CD4-positive, alpha-beta T cell (primary cell): ENCODE measurements at places on chromosomes 1 and 21. TPM values are rescaled to one million over a fixed set of nuclear protein-coding genes. Genes with fewer than 3 reads are reported as not detected.

- no peak overlapping the region for H3K27ac ChIP-seq
- no peak for DNase-seq
- H3K36me3 ChIP-seq, result no peaks in the 10 kb centered on the region
- H3K4me1 ChIP-seq, result peaks cover 8% of the 10 kb centered on the region
These were observed 7.7 kb upstream of the HLCS start for GRCh38 chr21:36973986-36974850.

The OR6N1 gene
- total RNA-seq, result not detected

DNA sequence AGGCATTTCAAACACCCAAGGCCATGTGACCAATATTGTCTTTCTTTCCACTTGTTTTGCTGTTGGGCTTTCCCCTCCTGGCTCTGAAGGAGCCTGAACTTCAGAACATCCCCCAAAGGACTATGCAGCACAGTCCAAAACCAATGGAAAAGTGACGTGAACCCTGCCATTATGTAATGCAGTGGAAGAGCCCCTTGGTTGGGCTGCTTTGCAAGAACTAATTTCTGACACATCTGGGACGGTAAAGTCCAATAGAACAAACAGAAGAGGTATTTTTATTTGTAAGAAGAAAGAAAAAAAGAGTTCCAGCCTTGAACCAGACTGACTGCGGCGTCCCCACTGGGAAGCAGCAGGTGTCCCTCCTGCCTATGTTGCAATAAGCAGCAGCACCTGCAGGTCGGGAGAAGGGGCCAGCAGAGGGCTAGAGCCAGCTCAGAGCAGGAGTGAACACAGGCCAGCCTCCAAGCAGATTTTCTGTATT is 116.7 kb downstream of the CDC7 start:
- no peaks in the 10 kb centered on the region for H3K36me3 ChIP-seq
- no peak overlapping the region for H3K4me3 ChIP-seq
- H3K27ac ChIP-seq, result no peak overlapping the region
- H3K27me3 ChIP-seq, result no peaks in the 10 kb centered on the region

DNA sequence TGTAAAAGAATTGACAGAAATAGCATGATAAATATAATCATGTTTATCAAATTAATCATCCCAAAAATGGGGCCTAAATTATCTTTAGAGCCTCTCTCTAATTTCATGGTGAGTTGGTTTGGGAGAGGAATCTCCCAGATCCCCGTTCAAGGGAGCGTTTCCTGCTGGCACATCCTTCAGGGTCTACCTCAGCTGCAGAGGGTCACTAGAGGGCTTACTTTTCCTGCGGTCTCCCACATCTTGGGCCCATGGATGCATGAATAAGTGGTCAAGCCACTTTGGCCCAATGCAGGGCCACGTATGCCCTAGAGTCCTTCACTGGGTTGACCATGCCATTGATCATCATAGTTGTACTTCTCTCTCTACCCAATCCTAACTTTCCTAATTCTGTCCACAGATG is 164.1 kb downstream of the USP25 start:
- H3K4me3 ChIP-seq, result no peak overlapping the region
- no peaks in the 10 kb centered on the region for H3K36me3 ChIP-seq
- H3K4me1 ChIP-seq, result no peaks in the 10 kb centered on the region
- DNase-seq, result no peak
- H3K27me3 ChIP-seq, result no peaks in the 10 kb centered on the region
- no peak overlapping the region for H3K27ac ChIP-seq

The SPRR2F gene
- not detected for total RNA-seq

- no peak for DNase-seq
- H3K36me3 ChIP-seq, result peaks cover 51% of the 10 kb centered on the region
- no peak overlapping the region for H3K27ac ChIP-seq
- no peaks in the 10 kb centered on the region for H3K4me1 ChIP-seq
- no peak overlapping the region for H3K4me3 ChIP-seq
These were observed 10.6 kb downstream of the PCNT start for GRCh38 chr21:46334351-46335140.

DNA sequence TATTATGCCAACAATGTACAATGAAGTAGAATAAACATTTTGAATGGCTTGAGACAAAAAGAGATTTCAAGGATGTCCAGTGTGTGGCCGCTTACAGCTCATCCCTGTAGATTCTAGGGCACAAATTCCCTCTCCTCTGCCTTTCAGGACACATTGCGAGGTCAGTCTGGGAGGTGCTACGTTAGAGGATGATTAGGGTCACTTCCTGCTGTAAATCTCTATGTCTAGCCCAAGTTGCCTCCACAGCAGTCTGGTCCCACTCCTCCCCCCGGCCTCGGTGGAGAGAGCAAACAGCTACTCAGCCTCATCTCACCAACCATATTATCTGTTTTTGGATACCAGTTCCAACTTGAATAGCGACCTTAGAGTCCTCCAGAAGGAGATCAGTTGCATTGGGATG is 17.0 kb downstream of the KCNJ10 start:
- H3K36me3 ChIP-seq, result no peaks in the 10 kb centered on the region
- H3K27ac ChIP-seq, result no peak overlapping the region
- peaks cover 12% of the 10 kb centered on the region for H3K27me3 ChIP-seq

DNA sequence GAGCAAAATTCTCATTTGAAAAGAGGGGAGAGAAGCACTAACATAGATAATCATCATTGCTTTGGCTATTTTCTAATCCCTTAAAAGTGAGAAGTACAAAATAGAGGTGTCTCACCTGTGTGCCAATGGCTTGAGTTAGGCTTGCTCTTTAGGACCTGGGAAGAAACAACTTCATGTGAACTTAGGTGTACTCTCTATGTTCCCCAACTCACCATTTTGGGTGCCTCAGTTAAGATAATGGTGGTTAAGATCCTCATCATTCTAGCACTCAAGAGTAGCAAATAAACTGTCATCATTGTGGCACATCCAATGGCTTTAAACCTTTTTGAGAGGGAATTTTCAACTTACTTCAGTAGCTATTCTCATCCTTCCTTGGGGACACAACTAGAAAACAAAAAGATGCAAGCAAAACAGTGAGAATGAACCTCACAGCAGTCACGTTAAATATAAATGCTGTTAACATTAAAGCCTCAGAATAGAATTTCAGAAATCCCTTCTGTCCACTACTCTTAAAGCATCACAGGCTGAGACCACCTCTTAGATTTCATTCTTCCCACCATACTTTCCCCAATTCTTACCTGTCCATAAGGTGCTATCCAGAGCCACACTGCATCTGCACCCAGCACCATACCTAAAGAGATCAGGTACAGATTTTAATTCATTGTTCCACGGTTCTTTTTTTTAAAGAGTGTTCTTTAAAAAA is 1.2 kb downstream of the GAS5 start:
- peak overlapping the region; percentile 96 for H3K27ac ChIP-seq
- peaks cover 54% of the 10 kb centered on the region for H3K36me3 ChIP-seq
- peaks cover 54% of the 10 kb centered on the region for H3K4me1 ChIP-seq
- H3K27me3 ChIP-seq, result no peaks in the 10 kb centered on the region
- H3K4me3 ChIP-seq, result peak overlapping the region; percentile 90

- DNase-seq, result no peak
- H3K36me3 ChIP-seq, result peaks cover 34% of the 10 kb centered on the region
- H3K4me3 ChIP-seq, result no peak overlapping the region
These were observed 56.5 kb upstream of the ZNF326 start for GRCh38 chr1:89938171-89939055.

The S100A12 gene
- total RNA-seq, result 4.0 TPM

DNA sequence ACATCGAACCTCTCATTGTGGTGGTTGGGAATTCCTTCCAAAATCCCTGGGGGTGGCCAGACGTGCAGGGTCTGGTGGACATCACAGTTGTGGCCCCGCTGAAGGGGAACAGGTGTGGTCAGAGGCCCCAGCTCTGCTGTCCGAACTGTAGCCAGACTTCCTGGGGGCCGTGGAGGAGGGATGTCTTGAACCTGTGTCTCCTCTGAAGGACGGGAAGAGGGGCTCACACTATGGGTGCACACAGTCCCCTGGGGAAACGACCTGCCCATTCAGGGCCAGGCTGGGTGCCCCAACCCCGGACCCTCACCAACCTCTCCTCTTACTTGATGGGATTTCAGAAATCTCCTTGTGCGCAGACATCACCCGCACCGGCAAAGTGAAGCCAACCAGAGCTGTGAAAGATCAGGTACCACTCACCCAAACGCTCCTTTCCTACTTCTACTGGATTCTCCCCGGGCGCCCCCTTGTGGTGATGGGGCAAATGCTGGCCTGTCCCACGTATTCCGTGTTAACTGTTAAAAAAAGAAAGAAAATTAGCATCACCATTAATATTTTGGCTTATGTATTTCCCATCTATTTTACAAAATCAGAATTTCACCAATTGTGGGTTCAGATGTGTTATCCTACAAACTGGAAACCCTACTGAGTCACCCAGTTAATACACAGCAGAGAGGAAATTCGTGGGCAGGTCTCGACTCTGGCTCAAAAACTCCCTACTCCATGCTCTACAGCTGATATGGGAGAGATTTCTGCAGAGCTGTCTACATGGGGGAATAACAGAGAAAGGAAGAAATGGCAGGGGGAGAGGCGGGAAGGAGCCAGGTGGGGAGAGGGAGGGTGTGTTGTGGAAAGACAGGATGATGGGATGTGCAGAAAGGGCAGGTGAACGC is 28.1 kb downstream of the PADI4 start:
- no peak overlapping the region for H3K4me3 ChIP-seq
- H3K36me3 ChIP-seq, result no peaks in the 10 kb centered on the region
- peaks cover 3% of the 10 kb centered on the region for H3K27me3 ChIP-seq
- peaks cover 3% of the 10 kb centered on the region for H3K4me1 ChIP-seq
- peak; percentile 61 for DNase-seq

DNA sequence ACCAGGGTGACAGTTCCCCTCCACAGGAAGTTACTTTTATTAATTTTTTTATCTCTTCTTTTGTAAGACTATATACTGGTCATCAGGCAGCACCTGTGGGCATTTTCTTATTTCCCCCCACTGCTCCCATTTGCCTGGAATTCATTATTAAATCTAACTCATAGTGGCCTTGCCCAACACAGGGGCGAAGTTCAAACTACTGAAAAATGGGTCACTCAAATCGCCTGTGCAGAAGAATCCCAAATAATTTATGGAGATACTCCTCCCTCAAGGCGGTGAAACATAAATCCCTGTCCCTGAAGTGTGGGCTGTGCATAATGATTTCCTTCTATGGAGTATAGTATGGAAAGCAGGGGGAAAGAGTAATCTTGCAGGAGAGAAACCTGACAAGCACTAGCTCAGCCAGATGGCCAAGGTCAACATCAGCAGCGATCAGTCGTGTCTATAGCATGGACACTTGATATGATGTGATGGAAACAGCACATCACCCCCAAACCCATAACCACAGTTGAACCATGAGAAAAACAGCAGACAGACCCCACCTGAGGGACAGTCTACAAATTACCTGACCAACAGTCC is 7.9 kb downstream of the CAMK2N1 start:
- no peak overlapping the region for H3K4me3 ChIP-seq
- peaks cover 9% of the 10 kb centered on the region for H3K4me1 ChIP-seq
- H3K36me3 ChIP-seq, result no peaks in the 10 kb centered on the region
